ENCODE measurements at places on chromosomes 1 and 21. TPM values are rescaled to one million over a fixed set of nuclear protein-coding genes. Genes with fewer than 3 reads are reported as not detected.

DNA sequence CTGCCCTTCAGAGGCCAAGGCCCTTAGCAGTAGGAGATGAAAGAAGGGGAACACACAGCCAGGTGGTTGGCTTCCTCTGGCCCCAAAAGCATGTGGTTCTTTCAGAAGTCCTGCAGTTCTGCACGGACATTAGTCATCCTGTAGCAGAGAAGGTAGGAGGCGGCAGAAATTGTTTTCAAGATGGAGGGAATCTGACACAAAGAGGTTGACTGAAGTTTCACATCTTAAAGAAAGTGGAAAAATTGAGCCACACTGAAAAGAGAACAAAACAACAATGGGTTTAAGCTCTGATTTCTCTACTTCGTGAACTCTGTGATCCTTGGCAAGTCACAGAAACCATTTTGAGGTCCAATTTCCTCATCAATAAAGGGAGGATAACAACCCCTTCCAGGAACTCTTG is 125.3 kb upstream of the DNAH14 start:
- H3K27ac ChIP-seq, result no peak overlapping the region
- no peak overlapping the region for H3K4me3 ChIP-seq
- H3K36me3 ChIP-seq, result no peaks in the 10 kb centered on the region
- H3K4me1 ChIP-seq, result peaks cover 25% of the 10 kb centered on the region

TRIM63 gene
- total RNA-seq, result not detected

- no peak for DNase-seq
- no peaks in the 10 kb centered on the region for H3K36me3 ChIP-seq
- no peak overlapping the region for H3K4me3 ChIP-seq
- H3K4me1 ChIP-seq, result no peaks in the 10 kb centered on the region
- no peaks in the 10 kb centered on the region for H3K27me3 ChIP-seq
- H3K27ac ChIP-seq, result no peak overlapping the region
Observed at GRCh38 chr1:184768467-184768866, 13.8 kb upstream of the EDEM3 start.

DNA sequence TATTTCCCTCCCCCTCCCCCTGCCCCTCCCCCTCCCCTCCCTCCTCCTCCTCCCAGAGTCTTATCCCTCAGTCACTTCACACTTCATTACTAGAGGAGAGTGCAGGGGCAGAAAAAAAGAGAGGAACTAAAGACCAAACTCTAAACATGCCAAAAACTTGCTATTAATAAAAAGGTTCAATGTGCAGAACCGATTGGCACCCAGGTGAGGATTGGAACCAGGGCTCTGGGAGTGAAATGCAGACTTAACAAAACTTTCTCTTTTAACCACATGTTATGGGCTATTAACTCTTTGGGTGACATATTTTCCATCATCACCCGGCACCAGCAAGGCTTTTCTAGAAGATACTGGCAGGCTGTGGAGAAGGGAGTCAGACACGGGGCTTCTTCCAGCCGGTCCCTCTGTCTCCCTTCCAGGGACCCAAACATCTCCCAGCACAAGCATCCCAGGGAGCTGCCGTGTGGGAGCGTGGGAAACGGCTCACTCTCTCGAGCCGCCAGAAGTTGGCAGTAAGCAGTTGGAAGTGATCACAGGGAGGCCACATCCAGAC is 13.6 kb downstream of the NID1 start:
- H3K27me3 ChIP-seq, result peaks cover 26% of the 10 kb centered on the region
- H3K4me1 ChIP-seq, result no peaks in the 10 kb centered on the region
- no peaks in the 10 kb centered on the region for H3K36me3 ChIP-seq
- no peak overlapping the region for H3K4me3 ChIP-seq

GRCh38 chr1:6128276-6129081 is 51.6 kb downstream of the CHD5 start:
- no peaks in the 10 kb centered on the region for H3K4me1 ChIP-seq
- no peak overlapping the region for H3K4me3 ChIP-seq
- no peak overlapping the region for H3K27ac ChIP-seq
- peaks cover 6% of the 10 kb centered on the region for H3K27me3 ChIP-seq
- no peak for DNase-seq
- peaks cover 3% of the 10 kb centered on the region for H3K36me3 ChIP-seq

DNA sequence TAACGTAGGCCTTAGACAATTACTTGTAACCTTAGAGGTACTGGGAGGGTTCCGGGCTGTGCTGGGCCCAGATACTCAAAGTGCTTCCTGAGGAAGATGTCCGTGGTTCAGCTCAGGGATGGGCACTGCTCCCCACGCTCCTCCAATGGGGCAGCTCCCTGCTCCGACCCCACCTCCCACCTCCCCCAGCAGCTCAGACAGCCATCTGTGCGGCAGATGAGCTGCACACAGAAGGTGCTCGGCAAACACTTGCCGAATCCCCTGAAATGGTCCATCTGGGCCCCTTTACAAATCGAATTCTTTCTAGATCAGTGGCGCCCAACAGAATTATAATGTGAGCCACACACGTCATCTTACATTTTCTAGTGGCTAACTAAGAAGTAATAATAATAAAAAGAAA is 242.4 kb upstream of the RAB4A start:
- H3K36me3 ChIP-seq, result no peaks in the 10 kb centered on the region
- H3K4me3 ChIP-seq, result no peak overlapping the region
- peaks cover 15% of the 10 kb centered on the region for H3K27me3 ChIP-seq
- DNase-seq, result no peak

FCRL3 gene
- total RNA-seq, result 0.96 TPM

BACE2 gene
- total RNA-seq, result 1.1 TPM

DNA sequence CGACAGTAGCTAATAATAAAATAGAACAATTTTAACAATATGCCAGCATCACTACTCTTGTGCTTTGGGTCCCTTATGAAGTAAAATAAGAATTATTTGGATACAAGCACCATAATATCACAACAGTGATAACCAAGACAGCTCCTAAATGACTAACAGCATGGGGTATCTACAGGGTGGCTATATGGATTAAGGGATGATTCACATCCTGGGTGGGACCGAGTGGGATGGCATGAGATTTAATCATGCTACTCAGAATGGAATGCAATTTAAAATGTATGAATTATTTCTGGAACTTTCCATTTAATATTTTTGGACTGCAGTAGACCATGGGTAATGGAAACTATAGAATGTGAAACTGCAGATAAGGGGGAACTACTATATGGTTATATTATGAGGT is 28.1 kb upstream of the B3GALNT2 start:
- H3K4me1 ChIP-seq, result no peaks in the 10 kb centered on the region
- no peaks in the 10 kb centered on the region for H3K36me3 ChIP-seq
- no peaks in the 10 kb centered on the region for H3K27me3 ChIP-seq
- DNase-seq, result no peak
- no peak overlapping the region for H3K27ac ChIP-seq

HES2 gene
- 1.2 TPM for total RNA-seq

GRCh38 chr21:26067836-26068594 is 102.6 kb downstream of the APP start:
- H3K36me3 ChIP-seq, result no peaks in the 10 kb centered on the region
- no peaks in the 10 kb centered on the region for H3K27me3 ChIP-seq
- H3K4me1 ChIP-seq, result peaks cover 45% of the 10 kb centered on the region
- H3K4me3 ChIP-seq, result peak overlapping the region; percentile 54

DNA sequence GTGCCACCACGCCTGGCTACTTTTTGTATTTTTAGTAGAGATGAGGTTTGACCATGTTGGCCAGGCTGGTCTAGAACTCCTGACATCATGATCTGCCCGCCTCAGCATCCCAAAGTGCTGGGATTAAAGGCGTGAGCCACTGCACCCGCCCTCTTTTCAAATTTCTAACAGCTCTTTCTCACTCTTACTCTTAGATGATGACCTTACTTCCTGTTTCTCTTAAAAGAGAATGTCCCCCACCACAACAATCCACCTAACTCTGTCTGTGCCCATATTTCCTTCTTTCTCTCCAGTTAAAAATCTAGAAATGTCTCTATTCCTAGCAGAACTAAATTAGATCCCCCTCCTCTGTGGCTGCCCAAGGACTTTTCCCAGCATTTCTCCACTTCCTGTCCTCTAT is 46.6 kb upstream of the RGS2 start:
- DNase-seq, result no peak
- H3K4me3 ChIP-seq, result no peak overlapping the region
- H3K27ac ChIP-seq, result no peak overlapping the region
- H3K27me3 ChIP-seq, result peaks cover 28% of the 10 kb centered on the region

CATSPERE gene
- 0.38 TPM for total RNA-seq

DNA sequence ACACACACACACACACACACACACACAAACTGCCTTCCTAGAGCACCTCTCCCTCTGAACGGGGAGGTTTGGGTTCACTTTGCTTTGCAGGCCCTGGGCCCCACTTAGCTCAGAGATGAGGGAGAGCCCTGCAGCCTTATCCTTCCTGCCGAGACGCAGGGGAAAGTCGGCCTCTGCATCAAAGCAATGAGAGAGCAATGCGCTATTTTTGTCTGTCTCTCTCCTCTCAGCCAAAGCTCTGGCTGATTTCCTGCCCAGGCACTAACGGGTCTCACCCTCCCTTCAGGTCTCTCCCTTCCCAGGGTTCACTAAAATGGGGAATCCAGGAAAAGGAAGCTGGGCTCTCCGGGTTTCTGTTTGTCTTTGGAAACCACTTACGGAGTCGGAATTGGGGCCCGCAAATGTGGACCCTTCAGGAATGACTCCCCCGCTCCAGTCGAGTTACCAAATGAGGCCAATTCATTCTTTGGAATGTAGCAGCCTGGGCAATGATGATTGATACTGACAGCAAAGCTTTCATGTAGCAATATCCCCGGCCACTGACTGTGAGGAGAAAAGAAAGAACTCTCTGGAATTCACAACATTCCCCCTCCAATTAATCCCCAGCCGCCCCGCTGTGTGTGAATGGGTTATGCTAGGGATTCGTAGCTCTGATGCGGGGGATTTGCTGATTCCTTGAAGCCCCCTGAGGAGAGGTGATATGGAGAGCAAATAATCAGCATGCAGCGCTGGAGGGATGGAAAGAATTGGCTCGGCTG is 61.5 kb upstream of the WLS start:
- H3K27me3 ChIP-seq, result no peaks in the 10 kb centered on the region
- no peak overlapping the region for H3K4me3 ChIP-seq
- no peaks in the 10 kb centered on the region for H3K36me3 ChIP-seq

DNA sequence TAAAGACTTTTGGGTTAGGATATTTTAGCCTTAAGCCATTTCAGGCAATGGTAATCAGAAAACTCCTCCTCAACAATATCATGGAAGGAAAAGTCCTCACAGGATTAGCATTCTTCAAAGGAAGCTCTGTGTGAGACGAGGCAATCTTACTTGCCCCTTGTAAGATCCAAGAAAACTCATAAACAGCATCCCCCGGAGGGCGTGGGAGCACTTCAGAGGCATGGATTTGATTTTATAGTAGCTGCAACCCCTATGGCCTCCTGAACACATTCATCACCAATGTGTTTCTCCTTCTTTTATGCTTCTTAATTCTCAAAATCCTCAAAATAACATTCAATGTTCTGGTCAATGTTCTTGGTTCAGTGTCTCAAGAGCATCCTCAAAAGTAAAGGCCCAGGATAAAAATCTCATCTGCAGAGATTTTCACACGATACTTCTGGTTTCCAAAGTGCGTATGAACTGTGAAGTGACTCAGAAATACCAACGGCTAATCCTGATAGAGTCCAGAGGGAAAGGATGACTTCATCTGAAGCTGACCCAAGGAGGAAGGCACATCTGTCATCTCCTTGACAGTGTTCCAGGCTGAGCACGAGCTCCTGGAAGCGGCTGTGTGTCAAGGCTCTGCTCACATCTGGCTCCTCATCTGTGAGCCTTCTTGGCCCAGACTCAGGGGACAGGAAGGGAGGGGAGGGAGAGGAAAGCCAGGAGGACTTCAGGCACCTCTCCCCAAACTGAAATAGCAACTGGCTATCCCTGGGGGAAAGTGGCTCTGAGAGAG is 49.3 kb upstream of the PSEN2 start:
- no peak overlapping the region for H3K27ac ChIP-seq
- H3K36me3 ChIP-seq, result no peaks in the 10 kb centered on the region
- no peaks in the 10 kb centered on the region for H3K27me3 ChIP-seq

F13B gene
- total RNA-seq, result not detected

DNA sequence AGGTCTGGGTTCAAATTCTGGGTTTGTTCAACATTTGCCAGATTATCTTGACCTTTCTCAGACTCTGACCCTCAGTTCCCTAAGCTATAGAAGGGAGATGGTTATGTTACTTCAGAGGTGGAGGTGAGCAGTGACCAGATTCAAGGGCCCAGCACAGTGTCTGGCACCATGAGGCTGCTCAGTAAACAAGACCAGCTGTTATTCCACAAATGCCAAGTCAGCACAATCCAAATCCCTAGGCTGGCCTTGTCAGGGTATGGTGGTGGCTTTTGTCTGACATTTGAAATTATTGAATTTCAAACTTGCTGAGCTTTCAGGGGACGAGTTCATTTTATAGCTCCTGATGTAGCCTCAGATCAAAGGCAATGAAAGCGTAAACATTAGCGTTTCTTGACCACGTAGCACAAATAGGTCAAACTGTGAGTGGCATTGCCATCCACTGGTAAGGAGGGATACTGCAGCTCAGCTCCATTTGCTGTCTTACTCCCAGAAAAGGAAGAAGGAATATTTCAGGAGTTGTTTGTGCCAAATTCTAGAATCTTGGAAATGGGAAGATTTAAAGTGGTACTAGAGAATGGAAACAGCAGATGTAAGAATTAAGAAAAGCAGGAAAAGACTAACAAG is 94.3 kb upstream of the EDN2 start:
- H3K27me3 ChIP-seq, result no peaks in the 10 kb centered on the region
- no peak overlapping the region for H3K27ac ChIP-seq
- H3K36me3 ChIP-seq, result peaks cover 9% of the 10 kb centered on the region
- no peak for DNase-seq
- H3K4me3 ChIP-seq, result no peak overlapping the region

DNA sequence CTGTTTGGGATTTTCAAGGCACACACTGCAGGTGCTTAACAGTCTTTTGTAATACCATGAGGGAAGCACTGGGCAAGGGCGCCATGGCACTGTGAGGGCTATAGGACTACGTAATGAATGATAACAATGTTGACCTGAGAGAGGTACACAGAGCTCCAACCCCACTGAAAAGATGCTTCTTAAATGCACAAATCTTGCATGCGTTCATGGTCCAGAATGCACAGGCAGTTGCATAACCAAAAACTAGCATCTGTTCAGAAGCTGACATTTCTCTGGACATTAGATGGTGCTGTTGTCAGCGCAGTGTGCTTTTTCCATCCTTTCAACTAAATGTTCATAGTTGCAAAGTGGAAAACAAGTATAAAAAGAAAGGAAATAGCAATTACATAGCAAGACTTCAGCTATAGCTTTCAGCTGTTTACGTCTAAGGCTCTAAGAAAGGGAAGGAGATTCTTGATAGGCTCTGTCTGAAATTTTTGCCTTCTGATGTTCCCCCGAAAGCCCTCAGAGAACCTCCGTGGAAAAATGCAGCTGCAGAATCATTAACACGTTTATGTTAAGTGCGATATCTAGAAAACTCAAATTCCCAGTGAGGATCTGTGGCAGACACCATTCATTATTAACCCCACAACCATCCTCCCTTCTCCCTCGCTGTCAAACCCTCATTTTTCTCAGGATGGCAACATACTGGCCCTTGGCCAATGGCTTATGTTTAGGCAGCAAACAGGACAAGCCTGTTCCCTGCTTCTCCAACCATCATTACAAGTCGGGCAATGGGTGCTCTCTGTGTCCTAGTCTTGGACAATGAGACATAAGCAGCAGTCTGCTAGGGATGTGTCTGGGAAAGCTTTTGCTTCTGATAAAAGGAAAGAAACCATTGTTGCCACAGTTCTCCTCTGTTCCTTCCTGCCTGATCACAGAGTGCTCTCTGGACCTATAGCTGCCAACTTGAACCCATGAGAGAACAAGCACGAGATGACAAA is 8.2 kb upstream of the TARBP1 start:
- H3K36me3 ChIP-seq, result no peaks in the 10 kb centered on the region
- peaks cover 45% of the 10 kb centered on the region for H3K4me1 ChIP-seq
- no peak for DNase-seq
- peak overlapping the region; percentile 73 for H3K4me3 ChIP-seq
- H3K27me3 ChIP-seq, result peaks cover 24% of the 10 kb centered on the region

GRCh38 chr1:232533328-232533727 is 96.6 kb downstream of the SIPA1L2 start:
- H3K27me3 ChIP-seq, result peaks cover 11% of the 10 kb centered on the region
- no peak overlapping the region for H3K4me3 ChIP-seq
- H3K4me1 ChIP-seq, result peaks cover 11% of the 10 kb centered on the region
- no peak overlapping the region for H3K27ac ChIP-seq

PAQR6 gene
- 9.6 TPM for total RNA-seq
